ENCODE measurements at places on chromosomes 16 and 17.
A peak's percentile ranks its signal among the peaks of the same experiment; 100 is the strongest.

DNA sequence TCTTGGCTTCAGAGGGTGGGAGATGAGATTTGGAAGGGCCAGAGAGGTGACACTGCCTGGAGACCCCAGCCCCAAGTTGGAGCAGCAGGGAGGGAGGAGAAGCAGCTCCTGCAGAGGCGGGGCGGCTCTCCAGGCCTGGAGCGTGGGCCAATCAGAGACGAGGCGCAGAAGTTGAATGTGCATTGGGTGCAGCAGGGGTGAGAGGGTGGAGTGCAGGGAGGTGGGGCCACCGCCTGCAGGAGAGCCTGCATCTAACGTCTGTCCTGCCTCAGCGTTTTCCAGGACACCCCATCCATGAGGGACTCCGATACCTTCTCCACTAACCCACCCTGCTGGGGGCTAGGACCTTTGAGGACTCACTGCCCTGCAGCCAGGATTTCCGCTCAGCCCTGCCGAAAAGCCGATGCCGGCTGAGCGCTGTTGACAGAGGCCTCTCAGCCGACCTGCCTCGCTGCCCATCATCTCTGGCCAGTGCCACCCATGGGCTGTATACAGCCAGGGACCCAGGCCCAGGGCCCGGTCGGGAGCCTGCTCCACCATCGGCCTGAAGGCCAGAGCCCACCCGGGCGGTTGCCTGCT, 146.2 kb downstream of the ENGASE start:
- no peak for DNase-seq

GRCh38 chr17:38710985-38711384, 5.9 kb downstream of the MLLT6 start:
- no peak for DNase-seq

- no peak for DNase-seq
Measured at GRCh38 chr17:16108386-16108785, 106.9 kb downstream of the NCOR1 start.

DNA sequence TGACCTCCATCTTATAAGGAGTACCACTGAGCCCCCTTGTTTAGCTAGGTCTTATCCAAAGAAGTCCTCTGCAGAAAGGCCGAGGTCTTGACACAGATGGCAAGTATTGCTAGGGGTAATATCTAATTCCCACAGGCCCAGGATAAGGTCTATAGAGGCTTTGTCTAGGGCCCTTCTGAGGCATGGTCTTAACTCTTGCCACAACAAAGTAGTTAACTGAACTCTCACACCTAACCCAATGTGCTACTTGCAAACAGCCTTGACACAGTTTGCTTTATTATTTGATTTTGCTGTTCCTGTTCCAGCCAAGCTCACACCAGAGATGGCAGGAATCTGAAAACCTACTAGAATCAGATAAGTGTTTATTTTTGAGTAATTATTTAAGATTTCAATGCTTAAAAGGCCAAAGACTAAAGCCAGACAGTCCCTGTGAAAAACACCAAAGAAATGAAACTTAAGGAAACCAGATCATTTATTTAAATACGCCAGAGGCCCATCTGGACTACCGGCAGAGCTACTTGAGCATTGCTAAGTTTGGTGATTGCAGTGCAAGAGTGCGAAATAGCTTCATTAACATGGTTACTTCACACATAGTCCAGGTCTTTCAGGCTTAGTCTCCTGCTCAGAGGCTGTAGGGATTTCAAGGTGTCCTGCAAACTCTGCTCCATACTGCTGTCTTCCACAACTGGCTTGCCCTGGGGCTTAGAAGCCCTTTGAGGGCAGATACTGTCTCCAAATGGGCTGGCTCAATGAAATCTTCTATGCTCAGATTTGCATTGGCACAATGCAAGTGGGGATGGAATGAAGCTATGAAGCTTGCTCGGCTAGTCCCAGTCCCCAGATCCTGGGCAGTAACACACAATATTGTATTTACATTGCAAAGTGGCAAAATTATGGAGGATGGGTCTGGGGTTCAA, 28.5 kb upstream of the SUPT4H1 start:
- DNase-seq: no peak

GRCh38 chr17:3904501-3904900, 11.6 kb upstream of the CAMKK1 start:
- DNase-seq: no peak

- DNase-seq: no peak
Measured at GRCh38 chr16:77172951-77173350, 18.0 kb upstream of the MON1B start.

DNA sequence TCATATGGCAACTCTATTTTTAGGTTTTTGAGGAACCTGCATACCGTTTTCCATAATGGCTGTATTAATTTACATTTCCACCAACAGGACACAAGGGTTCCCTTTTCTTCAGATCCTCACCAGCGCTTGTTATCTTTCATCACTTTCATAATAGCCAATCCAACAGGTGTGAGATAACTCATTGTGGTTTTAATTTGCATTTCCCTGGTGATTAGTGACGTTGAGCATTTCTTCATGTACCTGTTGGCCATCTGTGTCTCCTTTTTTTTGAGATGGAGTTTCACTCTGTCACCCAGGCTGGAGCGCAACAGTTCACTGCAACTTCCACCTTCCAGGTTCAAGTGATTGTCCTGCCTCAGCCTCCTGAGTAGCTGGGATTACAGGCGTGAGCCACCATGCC, 36.2 kb upstream of the ABCC3 start:
- DNase-seq: no peak

GRCh38 chr17:69523244-69523861, 108.9 kb downstream of the MAP2K6 start:
- DNase-seq: no peak

DNA sequence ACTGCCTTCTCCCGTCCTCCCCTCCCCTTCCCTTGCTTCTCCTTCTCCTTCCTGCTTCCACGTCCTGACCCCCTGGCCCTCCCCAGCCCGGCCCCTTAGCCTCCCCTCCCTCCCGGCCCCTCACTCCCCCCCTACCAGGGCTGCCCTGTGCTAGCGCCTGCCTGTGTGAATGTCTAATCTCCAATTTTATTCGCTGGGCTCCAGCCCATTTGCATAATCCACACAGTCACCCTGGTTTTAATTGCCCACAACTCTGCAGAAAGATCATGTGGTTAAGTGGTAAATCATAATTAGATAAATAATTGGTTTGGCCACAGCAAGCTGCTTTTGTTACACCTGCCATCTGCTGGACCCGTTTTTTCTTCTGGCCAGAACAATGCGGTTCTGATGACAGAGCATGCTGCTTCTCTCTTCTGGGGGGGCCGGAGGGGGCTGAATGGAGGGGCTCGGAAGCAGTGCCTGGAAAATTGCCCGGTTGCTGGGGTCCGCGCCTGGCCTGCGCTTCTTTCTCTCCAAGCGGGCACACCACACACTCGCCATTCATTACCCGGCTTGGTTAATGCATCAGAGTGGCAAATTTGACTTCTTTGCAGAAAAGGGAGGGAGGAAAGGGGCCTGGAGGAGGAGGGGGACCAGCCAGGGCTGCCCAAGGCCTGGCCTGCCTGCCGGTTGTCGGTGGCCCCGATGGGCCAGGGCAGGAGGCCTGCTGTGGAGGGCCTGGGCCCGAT, 19.5 kb upstream of the GSE1 start:
- DNase-seq: no peak

DNA sequence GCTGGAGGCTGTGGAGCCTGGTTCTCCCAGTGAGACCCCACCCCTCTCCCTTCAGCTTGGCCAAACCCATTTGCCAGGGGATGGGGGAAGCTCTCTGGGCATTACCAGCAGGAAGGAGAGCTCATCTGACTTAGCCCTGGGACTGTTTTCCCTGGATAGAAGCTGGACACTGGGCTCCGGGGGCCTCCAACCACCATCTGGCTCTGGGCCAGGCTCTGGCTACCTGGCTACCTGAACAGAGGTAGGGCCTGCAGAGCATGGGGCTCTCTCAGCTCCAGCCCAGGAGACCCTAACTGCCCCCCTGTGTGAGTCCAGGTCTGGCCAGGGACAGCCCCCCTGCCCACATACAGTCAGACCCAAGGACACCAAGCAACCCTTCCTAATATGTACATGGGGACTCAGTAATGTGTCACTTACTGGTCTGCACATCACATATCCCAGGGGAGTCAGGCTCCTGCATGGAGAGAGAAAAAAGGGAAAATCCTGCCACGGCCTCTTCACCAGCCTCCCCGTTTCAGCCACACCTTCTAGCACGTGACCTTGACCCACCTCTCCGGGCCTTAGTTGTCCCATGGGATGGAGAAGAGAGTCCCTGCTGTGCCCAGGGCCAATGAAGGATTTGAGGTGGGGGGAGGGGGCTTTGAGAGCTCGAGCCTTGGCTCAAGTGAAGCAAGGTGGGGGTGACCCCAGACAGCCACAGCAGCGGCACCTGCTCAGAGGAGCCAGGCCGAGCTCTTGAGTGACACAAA, 13.8 kb downstream of the CNGB1 start:
- no peak for DNase-seq

GRCh38 chr16:59573528-59574271, 839.6 kb upstream of the GOT2 start:
- DNase-seq: peak; percentile 87

- DNase-seq: no peak
Measured at GRCh38 chr16:27890866-27891265, 172.6 kb downstream of the GSG1L start.

DNA sequence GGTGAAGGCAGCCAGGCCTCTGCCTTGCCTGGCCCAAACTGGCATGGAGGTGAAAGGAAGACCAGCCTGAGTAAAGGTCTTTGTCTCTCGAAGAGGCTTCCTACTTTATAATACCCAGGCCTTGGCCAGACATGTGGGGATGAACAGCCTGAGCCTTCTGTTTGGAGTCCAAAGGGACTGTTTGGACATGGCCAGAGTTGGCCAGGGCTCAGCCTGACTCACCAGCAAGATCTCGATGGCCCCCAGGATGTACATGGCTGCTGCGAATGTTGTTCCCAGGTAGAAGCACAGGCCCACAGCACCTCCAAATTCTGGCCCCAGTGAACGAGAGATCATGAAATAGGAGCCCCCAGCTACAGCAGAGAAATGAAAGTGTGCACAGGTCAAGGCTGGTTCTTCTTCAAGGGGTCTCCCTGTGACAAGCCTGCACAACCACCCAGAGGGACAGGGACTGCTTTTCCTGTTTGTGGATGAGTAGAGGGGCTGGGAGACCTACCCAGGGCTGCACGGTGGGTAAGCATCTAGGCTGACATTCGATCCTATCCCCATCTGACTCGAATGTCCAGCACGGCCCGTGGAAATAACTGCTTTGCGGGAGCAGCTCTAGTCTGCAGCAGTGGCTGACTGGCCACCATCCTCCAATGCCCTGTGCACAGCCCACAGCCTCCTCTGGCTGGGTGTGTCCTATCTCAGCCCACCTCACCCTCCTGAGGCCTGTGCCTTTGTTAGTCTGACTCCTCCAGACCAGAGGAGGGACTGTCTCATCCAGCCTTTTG, 10.7 kb upstream of the LCAT start:
- no peak for DNase-seq

- no peak for DNase-seq
Measured at GRCh38 chr17:22435231-22435974, 743.1 kb downstream of the KCNJ18 start.

- DNase-seq: no peak
Measured at GRCh38 chr17:65198653-65199382, 61.6 kb downstream of the RGS9 start.

GRCh38 chr17:80904036-80904753, 87.4 kb upstream of the CHMP6 start:
- no peak for DNase-seq

GRCh38 chr16:84570739-84571403, 47.0 kb downstream of the COTL1 start:
- no peak for DNase-seq

- no peak for DNase-seq
Measured at GRCh38 chr17:58279016-58279711, 1.6 kb downstream of the MPO start.

GRCh38 chr17:76007131-76007849, 6.6 kb downstream of the CDK3 start:
- no peak for DNase-seq

DNA sequence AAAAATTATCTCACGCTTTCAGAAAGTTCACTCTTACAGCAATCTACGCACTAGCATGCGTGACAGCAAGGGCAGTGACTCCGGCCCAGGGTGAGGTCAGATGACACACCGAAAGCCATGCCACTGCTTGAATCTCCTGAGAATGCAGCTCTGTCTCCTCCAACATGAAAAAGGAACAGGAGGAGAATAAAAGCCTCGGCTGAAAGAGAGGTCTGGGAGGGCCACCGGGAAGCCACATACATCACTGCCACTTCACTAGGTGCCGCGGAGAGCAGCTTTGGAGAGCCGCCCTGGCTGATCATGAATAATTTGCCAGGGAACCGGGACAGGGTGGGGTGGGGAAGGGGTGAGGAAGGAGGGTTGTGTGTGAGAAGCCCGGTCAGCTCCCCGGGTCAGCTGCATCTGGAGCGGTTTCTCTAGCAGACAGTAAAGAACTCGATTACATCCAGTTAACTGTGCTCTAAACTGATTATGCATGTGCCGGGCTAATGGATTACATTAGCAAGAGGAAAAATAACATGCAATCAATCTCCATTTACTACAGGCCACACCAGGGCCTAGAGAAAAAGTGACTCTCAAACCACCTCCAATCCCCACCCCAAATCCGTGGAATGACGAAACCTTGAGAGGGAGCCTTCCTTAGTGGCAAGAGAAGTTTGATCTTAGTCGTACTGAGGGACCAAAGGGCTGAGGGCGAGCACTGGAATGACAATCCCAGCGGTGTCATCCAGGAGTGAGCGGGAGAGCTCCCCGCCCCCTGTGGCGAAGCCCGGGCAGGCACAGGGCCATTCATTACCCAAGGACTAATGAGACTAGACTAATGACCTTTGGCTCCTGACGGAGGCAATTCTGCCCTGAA, 100.3 kb downstream of the ZFHX3 start:
- DNase-seq: no peak

- DNase-seq: no peak
Measured at GRCh38 chr16:81513204-81514040, 68.8 kb downstream of the CMIP start.

GRCh38 chr17:82937411-82938371, 97.9 kb upstream of the ZNF750 start:
- DNase-seq: no peak

DNA sequence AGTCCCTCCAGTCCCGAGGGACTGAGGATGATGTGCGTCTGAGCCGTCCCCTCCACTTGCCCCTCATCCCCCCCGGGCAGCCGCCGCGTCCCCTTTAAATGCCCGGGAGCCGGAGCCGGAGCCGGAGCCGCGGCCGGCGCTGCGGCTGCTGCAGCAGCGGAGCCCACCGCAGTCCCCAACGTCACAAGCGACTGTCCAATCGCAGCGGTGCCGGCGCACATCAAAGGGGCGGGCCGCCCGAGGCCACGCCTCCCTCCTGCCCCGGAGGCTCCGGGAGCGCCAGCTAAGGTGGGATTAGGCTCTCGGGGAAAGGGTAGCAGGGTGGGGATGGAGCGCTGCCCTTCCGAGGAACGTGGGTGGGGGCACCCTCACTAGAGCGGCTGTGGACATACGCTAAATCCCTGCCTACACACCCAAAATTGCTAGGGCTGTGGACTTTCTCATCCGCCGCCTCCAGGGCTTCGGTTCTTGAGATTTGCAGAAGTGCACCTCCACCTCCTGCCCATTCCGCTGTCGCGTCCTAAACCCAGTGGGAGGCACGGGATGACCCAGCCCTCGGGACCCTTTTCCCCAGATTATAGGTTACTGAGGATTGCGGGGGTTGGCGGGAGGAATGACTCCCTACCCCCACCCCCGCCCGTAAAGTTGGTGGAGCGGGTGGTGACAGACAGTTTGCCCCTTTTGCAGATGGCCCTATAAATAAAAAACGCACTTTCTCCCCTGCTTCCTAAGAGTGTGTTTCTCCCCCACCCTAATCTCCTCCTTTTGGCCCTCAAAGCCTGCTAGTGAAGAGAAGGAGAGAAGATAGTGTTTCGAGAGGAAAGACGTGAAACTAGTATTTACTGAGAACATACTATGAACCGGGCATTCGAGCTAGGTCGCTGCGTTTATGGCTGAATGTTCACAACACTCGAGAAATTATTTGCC, at the start of gene PHOSPHO1:
TSS of gene PHOSPHO1 (minus strand) at position 152 of the 927 bp plus-strand sequence. CDS start 4,096 bp downstream, outside the sequence.
- DNase-seq: peak; percentile 34

- DNase-seq: no peak
Measured at GRCh38 chr17:2551928-2552327, 40.2 kb upstream of the METTL16 start.

All from HS-27A (cell line).